HCT116 (cell line): ENCODE measurements at places on chromosomes 4 and X. TPM values are rescaled to one million over a fixed set of nuclear protein-coding genes. Genes with fewer than 3 reads are reported as not detected.
A peak's percentile ranks its signal among the peaks of the same experiment; 100 is the strongest.

GRCh38 chrX:1264556-1264955 lies 4.1 kb upstream of the CSF2RA start:
- no peak overlapping the region for H3K4me3 ChIP-seq
- no peaks in the 10 kb centered on the region for H3K4me1 ChIP-seq
- DNase-seq: no peak
- H3K36me3 ChIP-seq: no peaks in the 10 kb centered on the region

- H3K4me3 ChIP-seq: no peak overlapping the region
- H3K27me3 ChIP-seq: no peaks in the 10 kb centered on the region
- DNase-seq: no peak
- peaks cover 24% of the 10 kb centered on the region for H3K4me1 ChIP-seq
Observed at GRCh38 chr4:48339642-48340041, 1.7 kb upstream of the SLAIN2 start.

- H3K4me1 ChIP-seq: peaks cover 87% of the 10 kb centered on the region
- peak overlapping the region; percentile 82 for H3K27ac ChIP-seq
- H3K4me3 ChIP-seq: peak overlapping the region; percentile 10
Observed at GRCh38 chr4:169254546-169254983, 16.2 kb downstream of the SH3RF1 start.

DNA sequence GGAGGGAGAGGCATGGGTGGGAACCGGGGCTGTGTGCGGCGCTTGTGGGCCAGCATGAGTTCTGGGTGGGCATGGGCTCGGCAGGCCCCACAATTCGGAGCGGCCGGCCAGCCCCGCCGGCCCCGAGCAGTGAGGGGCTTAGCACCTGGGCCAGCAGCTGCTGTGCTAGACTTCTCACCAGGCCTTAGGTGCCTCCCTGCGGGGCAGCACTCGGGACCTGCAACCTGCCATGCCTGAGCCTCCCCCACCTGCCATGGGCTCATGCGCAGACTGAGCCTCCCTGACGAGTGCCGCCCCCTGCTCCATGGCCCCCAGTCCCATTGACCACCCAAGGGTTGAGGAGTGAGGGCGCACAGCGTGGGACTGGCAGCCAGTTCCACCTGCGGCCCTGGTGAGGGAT lies 573.9 kb downstream of the TMA16 start:
- no peaks in the 10 kb centered on the region for H3K4me1 ChIP-seq
- H3K27ac ChIP-seq: no peak overlapping the region
- H3K27me3 ChIP-seq: no peaks in the 10 kb centered on the region

DNA sequence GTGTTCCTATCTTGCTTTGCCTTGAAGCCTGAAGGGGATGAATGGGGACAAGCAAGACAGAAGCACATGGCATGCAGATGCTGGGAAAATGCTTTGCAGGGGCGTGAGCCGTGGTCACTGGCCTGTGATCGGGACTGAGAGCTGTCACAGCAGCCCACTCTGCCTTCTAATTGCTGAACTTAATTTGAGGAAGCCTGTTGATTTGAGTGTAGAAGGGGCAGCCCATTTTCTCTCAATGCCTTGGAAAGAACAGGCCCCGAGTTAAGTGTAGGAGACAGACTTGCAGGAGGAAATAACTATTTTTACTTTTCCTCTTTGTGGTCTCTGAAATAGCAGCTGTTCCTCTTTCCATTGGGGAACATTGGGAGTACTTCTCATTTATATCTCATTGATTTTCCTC lies 26.1 kb upstream of the TBC1D1 start:
- H3K27ac ChIP-seq: no peak overlapping the region
- no peaks in the 10 kb centered on the region for H3K27me3 ChIP-seq
- H3K4me3 ChIP-seq: no peak overlapping the region
- H3K4me1 ChIP-seq: no peaks in the 10 kb centered on the region
- no peak for DNase-seq

DNA sequence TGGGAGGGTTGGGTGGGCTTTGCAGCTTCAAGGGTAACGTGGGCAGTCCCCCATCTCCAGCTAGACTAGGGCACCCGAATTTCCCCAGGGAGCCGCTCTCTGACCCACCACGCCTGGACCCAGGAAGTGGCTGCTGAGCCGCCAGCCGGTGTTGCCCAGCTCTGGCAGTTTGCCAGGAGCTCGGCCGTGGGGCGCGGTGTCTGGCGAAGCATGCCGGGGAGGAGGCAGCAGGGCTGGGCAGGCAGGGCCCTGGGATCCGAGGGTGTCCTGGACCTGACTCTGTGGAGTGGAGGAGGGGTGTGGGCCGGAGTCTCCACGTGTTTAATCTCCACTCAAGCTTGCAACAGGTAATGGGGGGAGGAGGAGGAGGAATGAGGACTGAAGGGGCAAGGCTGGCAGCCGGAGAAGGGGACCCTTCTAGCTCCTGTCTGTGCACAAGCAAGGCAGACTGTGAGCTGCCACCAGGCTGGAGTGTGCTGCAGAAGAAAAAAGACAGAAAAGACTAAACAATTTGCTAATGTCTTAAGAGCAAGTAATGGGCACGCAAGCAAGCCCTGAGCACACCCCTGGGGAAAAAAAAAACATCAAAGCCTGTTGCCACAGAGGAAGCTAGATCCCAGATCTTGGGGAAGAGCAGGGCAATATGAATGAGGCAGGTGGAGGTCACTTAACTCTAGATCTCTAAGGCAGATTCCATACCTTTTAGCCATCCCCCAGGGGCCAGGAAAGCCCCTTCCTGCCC lies 2.4 kb downstream of the LONRF3 start:
- H3K27me3 ChIP-seq: no peaks in the 10 kb centered on the region
- H3K27ac ChIP-seq: 0 out of 2 replicates have a peak overlapping the region, but pooled peaks have one; percentile 22
- no peak for DNase-seq
- no peaks in the 10 kb centered on the region for H3K36me3 ChIP-seq
- peak overlapping the region; percentile 56; the same call in 1 of the 2 replicates for H3K4me3 ChIP-seq

- no peaks in the 10 kb centered on the region for H3K27me3 ChIP-seq
- no peak overlapping the region for H3K4me3 ChIP-seq
- H3K27ac ChIP-seq: no peak overlapping the region
- H3K4me1 ChIP-seq: peaks cover 4% of the 10 kb centered on the region; the same call in 1 of the 2 replicates
Observed at GRCh38 chr4:25535278-25535677, 120.4 kb upstream of the SLC34A2 start.

Gene PRR32
- total RNA-seq: not detected

Gene PPBP
- not detected for total RNA-seq

Gene EMCN
- not detected for total RNA-seq

Gene CXCR3
- total RNA-seq: not detected

Gene NAP1L2
- total RNA-seq: not detected

Gene NCAPG
- total RNA-seq: 79.4 TPM
